SK-MEL-5 (cell line): ENCODE measurements at places on chromosomes 7 and 10. TPM values are rescaled to one million over a fixed set of nuclear protein-coding genes. Genes with fewer than 3 reads are reported as not detected.

The SPACDR gene
- not detected in 2 replicates for total RNA-seq

DNA sequence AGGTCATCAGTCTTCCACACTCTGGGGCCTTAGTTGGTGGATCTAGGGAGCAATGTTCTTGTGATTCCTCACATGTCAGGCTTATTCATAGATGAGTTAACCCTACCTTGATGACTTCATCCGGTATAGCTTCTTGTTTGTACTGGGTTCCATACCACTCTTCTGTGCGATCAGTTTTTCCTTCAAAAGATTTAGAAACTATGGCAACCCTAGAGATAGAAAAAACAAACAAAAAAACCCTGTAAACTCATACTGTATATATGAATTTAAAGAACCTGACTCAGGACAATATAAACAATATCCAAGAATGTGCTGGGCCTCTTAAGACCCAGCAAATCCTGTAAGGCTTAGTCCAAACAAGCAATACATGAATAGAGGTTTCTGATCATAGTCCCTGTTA, 83.5 kb downstream of the IDE start:
- DNase-seq: no peak

The FANK1 gene
- 1.6 TPM in 1 of 2 replicates, not detected in the other for total RNA-seq

GRCh38 chr7:28581351-28581750, 169.0 kb downstream of the CREB5 start:
- DNase-seq: peak; percentile 38

DNA sequence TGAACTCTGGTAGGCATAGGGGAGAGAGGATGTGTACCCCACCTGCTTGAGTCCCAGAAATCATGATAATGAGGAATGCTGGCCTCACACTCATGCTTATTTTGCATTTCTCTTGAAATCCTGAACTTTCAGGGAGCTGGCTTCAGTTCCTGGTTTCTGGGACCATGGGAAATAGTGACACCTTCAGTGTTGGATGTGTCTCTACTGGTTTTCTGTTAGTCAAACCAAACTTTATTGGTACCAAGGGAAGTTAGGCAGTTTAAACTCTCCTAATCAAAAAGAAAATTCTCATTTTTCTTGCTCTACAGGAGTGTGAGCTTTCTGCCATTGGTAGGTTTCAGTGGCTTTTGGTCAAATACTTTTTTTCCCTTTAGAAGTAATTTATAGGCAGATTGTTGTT, 11.8 kb upstream of the PCGF5 start:
- peak; percentile 28 for DNase-seq

GRCh38 chr10:103849880-103850571, 5.3 kb downstream of the SH3PXD2A start:
- no peak for DNase-seq

DNA sequence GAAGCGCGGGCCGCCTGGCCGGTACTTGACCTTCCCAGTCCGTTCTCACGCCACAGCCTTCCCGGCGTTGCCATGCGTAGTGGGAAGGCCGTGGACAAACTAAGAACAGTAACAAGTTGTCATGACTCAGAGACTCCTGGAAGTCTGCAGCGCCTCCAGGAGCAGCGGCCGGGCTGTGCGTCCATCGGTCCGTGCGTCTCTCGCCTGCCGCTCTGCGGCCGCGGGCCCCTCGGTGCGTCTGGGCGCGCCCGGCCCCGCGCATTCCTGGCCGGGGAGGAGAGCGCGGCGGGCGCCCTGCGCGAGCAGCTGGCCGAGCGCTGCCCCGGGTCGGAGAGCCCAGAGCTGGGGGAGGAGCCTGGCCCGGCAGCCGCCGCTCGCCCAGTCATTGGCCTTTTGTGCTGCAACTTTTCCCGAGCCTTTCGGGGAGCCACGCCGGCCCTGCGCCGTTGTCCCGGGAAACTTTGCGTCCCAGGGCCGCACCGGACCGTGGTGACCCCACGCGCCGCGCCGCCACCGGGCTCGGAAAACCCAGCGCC, 123.7 kb downstream of the TACC2 start:
- DNase-seq: peak; percentile 87

DNA sequence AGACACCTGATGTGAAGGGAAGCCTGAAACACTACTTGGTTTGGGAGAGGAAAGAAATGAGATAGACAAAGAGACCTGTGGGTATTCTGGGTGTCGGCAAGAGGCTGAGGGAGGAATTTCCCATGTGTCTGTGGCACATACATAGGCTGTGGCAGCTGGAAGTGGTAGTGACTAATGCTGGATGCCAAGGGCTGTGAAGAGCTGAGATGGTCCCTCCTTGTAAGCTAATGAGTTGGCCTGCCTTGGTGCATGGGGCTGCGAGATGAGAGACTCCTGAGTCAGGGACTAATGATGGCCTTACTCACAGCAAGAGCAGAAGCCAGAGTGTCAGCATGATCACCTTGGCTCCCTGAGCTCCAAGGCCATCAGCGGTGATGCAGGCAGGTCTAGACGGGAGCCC, 119.0 kb upstream of the EEPD1 start:
- no peak for DNase-seq

DNA sequence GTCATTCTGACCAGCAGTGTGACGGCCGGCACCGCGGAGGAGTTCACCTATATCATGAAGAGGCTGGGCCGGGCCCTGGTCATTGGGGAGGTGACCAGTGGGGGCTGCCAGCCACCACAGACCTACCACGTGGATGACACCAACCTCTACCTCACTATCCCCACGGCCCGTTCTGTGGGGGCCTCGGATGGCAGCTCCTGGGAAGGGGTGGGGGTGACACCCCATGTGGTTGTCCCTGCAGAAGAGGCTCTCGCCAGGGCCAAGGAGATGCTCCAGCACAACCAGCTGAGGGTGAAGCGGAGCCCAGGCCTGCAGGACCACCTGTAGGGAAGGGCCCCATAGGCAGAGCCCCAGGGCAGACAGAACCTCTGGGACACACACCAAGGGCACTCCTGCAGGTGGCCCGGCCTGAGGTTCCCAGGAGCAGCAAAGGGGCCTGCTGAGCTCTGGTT, 9.0 kb downstream of the RBP3 start:
- no peak for DNase-seq

GRCh38 chr10:50882540-50882983, 2.9 kb downstream of the A1CF start:
- DNase-seq: no peak

GRCh38 chr7:89680161-89680560, 474.1 kb upstream of the STEAP1 start:
- no peak for DNase-seq

DNA sequence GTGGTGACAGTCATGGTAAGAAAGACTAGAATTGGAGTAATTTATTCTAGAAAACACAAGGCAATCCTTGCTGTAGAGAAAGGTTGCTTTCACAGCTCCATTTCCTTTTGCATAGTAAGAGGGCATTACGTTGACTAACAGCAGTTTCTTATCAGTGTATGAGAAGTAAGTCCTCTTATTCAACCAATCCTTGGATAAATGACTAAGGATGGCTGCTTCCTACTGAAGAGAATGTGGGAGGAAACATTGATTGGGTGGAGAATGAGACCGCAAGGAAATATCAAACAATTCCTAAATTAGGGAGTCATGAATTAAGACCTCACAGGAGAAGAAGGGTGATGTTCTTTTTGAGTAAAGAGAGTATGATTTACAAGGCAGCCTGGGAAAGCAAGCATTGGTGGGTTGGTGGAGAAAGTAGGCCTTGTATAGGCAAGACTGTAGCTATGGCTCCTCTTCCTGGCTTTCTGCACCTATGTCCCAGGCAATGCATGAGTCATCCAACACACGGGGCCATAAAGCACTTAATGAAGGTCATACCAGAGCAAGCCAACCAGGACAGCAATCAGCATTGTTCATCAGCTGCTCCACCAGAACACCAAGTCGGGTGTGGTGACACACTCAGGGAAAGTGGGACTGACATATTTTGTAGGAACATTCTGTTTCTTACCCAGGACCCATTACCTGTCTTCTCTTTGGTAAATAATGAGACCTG, 5.6 kb downstream of the MGAM start:
- no peak for DNase-seq

DNA sequence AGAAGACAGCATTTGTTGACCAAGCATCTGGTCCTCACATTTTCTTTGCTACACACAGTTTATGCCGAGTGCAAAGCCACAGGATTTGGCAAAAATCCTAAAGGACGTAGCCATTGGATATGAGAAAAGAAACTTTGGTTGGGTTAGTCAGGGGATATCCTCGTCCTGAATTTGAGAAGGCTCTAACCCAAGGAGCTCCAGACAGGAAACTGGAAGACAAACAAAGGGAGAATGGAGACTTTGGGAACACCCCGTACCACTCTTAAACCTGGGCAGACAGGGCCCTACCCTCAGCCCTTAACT, 146.6 kb upstream of the FRMD4A start:
- DNase-seq: no peak

GRCh38 chr7:50718876-50719275, 63.8 kb downstream of the GRB10 start:
- DNase-seq: no peak
